ENCODE measurements at places on chromosomes 12 and 14.

DNA sequence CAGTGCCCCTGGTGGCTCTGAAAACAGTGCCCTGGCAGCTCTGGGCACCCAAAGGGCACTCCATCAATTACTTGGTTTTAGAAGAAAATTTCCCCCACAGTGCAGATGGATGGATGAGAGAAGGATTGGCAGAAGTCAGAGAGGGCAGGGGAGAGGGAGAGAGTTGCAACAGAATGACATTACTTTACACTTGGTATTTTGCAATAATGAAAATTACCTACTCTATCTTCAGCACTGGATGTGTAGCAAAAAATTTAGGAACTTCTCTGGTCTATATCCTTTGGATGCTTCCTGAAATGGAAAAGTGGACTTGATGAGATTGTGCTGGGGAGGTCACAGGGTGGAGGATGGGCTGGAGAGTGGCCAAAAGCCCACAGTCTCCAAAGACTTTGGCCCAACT, 193.2 kb downstream of the CHST11 start:
- DNase-seq = peak; percentile 31

- DNase-seq = no peak
These were observed 30.8 kb downstream of the CLEC1A start for GRCh38 chr12:10067942-10068341.

- DNase-seq = no peak
These were observed 63.4 kb downstream of the PPP1R36 start for GRCh38 chr14:64612971-64613666.

GRCh38 chr14:76784881-76785280, 23.6 kb downstream of the VASH1 start:
- DNase-seq = peak; percentile 78

GRCh38 chr12:118617611-118618450, 241.5 kb downstream of the SUDS3 start:
- no peak for DNase-seq

GRCh38 chr12:25866586-25867378, 91.7 kb upstream of the RASSF8 start:
- peak; percentile 24 for DNase-seq

Measured in iris pigment epithelial cell (primary cell).